Left cardiac atrium (tissue), 4 donors: ENCODE measurements at places on chromosomes 1 and 21.

DNA sequence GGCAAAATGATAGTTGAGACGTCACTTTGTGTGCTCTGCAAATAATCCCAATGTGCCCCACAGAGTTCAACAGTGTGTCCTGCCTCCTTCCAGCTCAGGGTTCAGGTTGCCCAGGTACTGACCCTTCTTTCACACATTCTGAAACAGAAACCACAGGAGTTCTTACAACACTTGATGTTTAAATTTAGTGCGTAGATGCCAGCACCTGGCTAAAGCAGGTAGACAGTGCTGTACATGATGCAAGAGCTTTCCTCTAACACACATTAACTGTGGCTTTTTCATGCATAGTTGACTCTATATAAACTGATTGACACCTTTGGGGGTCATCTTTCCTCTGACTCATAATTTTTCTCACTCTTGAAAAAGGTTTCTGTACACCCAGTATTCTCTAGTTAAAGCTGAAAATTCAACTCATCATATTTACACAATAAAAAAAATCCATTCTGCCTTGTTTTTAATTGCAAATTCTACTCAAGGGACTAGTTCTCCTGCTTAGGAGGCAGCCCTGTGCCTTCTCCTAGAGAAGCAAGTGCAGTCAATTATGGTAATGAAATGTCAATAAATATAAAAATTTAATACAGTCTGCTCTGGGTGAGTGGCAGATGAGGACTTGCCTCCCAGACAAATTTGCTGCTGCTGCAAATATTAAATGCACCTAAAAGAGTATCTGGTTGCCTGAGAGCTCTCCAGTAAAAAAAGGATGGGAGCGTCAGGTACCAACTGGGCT is 91.4 kb downstream of the NR5A2 start:
- DNase-seq, result no peak

- DNase-seq, result no peak
These were observed 33.5 kb upstream of the MACF1 start for GRCh38 chr1:39170731-39171667.

DNA sequence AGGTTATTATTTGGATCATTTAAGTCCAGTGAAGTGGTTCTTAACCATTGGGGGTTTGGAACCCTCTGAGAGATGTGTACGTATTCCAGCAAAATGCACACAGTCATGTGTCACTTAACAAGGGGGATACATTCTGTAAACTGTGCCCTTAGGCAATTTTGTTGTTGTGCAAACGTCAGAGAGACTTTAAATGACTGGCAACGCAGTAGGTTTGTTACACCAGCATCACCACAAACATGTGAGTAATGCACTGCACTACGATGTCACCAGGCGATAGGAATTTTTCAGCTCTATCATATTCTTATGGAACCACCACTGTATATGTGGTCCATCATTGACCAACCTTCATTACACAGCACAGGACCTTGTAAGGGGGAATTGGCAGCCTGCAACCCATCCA is 11.9 kb downstream of the AHCYL1 start:
- no peak for DNase-seq

DNA sequence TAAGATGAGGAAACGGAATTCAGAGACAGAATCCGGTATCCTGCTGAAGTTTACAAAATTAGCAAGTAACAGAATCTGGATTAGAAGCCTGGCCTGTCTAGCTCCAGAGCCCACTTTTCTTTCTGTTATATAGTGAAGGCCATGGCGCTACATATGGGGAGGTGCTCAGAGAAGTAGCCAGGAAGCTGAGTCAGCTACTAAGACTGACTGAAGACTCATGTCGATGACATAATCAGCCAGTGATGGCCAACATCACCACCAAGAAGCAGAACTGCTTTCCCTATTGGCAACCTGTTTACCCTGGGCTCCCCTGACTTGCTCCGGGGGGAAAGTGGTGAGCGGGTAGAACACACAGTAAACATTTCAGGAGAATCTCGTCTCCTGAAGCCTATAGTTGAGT is 18.8 kb downstream of the LRRC52 start:
- no peak for DNase-seq

GRCh38 chr1:21663248-21663950 is 5.8 kb downstream of the RAP1GAP start:
- DNase-seq, result peak; percentile 66

GRCh38 chr21:38843379-38843778 is 37.6 kb downstream of the ETS2 start:
- no peak for DNase-seq

GRCh38 chr1:169696273-169697100 is 14.9 kb downstream of the SELL start:
- DNase-seq, result no peak

DNA sequence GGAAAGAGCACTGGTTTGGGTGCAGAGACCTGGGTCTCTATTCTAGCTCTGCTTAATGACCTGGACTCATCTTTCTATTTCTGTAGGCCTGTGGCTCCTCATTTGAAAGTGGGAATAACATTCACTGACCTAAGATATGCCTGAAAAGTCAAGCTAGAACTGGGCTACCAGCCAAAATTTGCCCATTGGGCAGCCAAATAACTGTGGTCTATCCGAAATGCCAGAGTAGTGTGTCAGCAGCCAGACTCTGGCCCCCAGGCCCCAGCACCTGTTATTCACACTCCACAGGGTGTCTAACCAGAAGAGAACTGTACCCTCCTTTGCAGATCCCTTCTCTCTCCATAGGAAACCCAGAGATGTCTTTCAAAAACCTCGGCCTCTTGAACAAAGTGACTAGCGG is 12.6 kb downstream of the DAB1 start:
- DNase-seq, result peak; percentile 25

DNA sequence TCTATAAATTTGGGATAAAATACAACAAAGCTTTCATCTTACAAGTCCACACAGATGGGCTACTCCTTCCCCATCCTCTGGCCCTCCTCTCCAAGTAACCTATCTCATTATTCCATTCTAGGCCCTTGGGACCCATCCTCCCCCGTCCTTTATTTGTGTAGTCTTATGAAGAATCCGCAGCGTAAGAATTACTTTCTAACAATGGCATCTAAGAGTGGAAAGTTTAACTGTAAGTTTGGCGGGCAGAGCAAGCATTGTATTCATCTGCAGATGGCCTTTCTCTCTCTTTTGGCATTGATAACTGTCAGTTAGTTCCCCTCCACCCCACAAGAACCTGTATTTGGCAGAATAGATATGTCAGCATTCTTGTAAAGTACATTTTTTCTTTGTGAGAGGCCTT is 91.9 kb upstream of the TSPAN2 start:
- DNase-seq, result no peak

GRCh38 chr1:155324717-155325602 is 4.3 kb downstream of the RUSC1 start:
- DNase-seq, result peak; percentile 71

DNA sequence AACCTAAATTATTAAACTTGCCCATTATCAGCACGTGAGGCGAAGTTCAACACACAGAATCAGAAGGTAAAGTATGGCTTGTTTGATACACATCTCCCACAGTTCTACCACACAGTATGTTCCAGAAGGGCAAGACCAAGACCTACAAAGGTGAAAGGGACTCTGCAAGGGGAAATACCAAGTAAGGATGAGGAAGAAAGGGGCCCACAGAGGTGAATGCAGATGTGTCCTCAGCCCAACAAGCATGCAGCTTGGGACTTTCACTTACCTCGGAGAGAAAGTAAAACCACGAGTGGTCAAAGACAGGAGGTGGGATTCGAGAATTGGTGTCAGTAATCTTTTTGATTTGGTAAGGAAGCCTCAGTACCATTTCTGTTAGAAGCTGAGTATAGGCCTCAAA is 85.8 kb downstream of the UBR4 start:
- no peak for DNase-seq

GRCh38 chr1:172108161-172108893 is 267.0 kb downstream of the DNM3 start:
- no peak for DNase-seq

- DNase-seq, result no peak
These were observed 66.9 kb upstream of the PRDX6 start for GRCh38 chr1:173410133-173410793.

- no peak for DNase-seq
These were observed 33.3 kb downstream of the GNPAT start for GRCh38 chr1:231274119-231274825.

- no peak for DNase-seq
These were observed 27.8 kb downstream of the CDK18 start for GRCh38 chr1:205532026-205532898.

- DNase-seq, result no peak
These were observed 36.1 kb downstream of the CLSTN1 start for GRCh38 chr1:9787702-9788101.

GRCh38 chr1:216020743-216021345 is 402.4 kb downstream of the USH2A start:
- DNase-seq, result no peak

GRCh38 chr1:157496121-157496526 is 56.2 kb downstream of the FCRL5 start:
- DNase-seq, result no peak

DNA sequence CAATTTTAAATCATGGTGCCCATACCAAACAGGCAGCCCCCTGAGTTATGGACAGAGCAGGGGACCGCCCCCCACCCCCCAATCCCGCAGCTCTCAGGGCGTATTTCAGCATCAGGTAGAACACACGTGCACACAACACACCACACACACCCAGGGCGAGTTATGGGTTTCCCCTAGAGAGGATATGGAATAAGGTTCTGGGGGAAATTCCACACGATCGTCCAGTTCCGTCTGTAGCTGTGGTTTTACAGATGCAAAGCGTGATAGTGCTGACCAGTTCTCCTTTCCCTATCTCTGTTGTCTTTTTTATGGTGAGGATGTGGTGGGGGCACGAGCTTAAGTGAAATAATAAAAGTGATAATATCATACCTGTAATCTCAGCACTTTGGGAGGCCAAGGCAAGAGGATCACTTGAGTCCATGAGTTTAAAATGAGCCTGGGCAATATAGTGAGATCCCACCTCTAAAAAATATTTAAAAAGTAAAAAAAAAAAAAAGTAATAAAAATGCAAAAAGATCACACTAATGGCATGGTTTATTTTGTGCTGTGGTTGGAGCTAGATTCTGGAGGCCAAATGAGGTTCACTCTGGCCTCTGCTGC is 25.1 kb downstream of the C2CD2 start:
- DNase-seq, result no peak

- no peak for DNase-seq
These were observed 406.2 kb downstream of the PTPRU start for GRCh38 chr1:29642519-29642918.

DNA sequence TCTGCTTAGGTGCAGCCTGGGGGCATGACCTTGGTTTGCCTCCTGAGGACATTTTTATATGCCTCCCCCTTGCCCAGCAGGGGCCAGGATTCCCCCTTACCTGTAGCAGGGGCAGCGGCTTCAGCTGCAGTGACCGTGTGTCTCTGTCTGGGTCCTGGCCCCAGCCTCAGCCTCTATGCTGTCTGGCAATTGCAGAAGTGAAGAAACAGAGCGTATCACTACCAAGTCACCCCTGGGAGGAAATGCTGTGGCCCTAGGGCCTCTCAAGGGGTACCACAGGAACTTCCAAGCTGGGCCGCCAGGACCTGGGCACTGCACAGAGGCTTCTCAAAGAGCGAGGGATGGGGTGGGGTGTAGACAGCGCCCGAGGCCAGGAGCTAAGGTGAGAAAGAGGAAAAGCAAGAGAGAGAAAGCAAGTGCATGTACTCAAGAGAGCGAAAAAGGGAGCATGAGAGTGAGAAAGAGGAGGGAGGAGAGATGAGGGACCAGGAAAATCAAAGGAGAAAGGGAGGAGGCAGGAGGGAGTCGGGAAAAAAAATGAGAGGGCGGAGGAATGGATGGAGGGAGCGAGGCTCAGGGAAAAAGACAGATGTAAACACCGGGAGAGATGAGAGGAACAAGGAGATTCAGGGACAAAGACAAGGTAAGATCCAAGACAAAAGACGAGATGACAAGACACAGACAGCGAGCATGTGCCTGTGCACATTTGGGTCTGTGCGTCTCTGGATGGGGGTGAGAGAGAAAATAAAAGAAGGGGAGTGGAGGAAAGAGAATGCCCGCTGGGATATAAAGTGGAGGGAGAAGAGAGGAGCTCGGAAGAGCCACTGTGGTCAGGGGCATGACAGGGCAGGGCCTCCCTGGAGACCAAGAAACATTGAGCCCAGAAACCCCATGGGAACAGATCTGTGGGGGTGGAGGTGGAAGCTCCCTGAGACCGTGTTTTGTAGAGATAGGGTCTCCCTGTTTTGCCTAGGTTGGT is at the start of gene PTAFR:
Gene PTAFR, minus strand, starts transcription at position 199 of the 979 bp plus-strand sequence. CDS start 25,669 bp downstream, outside the sequence.
- DNase-seq, result no peak

GRCh38 chr1:247118946-247119446 is 14.8 kb upstream of the ZNF669 start:
- DNase-seq, result no peak

GRCh38 chr1:221611656-221612046 is 130.2 kb downstream of the DUSP10 start:
- DNase-seq, result no peak

- DNase-seq, result no peak
These were observed 206.5 kb upstream of the ADGRL2 start for GRCh38 chr1:81594206-81594605.
